ENCODE measurements at places on chromosomes 4 and X. TPM values are rescaled to one million over a fixed set of nuclear protein-coding genes. Genes with fewer than 3 reads are reported as not detected.

DNA sequence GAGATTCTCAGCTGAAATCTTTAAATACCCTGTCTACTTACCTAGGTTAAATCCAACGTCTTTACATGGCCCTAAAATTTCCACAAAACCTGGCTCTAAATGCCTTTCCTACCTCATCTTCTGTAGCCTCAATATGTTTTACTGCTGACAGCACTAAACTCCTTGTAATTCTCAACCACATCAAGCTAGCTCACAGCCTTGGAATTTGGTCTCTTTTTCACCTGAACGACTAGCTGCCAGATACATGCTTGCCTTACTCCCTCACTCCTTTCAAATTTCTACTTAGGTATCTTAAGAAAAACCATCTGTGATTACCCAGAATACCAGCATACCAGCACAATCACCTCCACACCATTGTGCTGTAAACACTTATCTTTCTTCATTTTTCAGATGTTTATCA, 635.6 kb upstream of the PCDH10 start:
- DNase-seq: no peak

GRCh38 chr4:2898001-2898400, 54.4 kb downstream of the ADD1 start:
- DNase-seq: no peak

GRCh38 chrX:11499076-11500044, 166.4 kb downstream of the ARHGAP6 start:
- DNase-seq: no peak

DNA sequence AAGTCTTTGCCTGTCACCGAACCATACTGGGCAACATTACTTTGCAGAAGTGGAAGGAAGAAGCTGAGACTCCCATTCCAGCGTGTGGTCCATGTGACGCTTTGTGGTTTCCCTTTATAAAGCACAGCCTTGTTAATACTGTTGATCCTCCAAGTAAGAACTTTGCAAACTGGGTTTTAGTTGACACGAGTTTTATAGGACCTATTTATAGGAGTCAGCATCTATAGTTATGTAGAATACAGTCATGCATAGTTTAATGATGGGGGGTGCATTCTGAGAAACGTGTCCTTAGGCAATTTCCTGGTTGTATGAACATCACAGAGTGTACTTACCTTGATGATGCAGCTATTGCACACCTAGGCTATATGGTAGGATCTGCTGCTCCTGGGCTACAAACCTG, 1879.4 kb upstream of the TENM3 start:
- no peak for DNase-seq

DNA sequence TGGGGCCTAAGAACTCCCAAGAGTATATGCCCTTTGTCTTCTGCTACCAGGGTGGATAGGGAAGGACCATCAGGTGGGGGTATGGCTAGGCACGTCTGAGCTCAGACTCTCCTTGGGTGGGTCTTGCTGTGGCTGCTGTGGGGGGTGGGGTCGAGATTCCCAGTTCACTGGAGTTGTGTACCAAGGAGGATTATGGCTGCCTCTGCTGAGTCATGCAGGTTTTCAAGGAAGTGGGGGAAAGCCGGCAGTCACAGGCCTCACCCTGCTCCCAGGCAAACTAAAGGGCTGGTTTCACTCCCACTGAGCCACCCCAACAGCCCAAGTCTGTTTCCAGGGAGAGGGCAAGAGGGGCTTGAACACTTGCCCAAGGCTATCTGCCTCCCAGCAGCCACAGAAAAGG, 249.7 kb downstream of the NR3C2 start:
- DNase-seq: no peak

HDAC8 gene
- 25.5 TPM for total RNA-seq

GRCh38 chr4:159008671-159009070, 94.2 kb upstream of the RAPGEF2 start:
- no peak for DNase-seq

DNA sequence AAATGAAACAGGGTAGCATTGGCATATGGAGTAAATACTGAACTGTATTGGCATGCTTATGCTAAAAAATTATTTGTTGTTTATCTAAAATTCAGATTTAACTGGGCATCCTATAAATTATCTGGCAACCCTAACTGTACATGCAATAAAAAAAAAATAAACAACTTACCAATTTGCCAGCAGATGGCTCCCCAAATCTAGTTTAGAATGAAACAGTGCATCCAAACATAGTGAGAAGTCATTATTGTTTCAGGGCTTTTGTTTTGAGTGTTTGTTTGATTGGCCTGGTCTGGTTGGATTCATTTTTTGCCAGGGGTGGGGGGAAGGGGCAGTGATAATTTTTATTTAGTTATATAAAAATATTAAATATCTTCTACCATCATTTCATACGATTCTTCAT, 12.8 kb upstream of the NSUN7 start:
- DNase-seq: no peak

DNA sequence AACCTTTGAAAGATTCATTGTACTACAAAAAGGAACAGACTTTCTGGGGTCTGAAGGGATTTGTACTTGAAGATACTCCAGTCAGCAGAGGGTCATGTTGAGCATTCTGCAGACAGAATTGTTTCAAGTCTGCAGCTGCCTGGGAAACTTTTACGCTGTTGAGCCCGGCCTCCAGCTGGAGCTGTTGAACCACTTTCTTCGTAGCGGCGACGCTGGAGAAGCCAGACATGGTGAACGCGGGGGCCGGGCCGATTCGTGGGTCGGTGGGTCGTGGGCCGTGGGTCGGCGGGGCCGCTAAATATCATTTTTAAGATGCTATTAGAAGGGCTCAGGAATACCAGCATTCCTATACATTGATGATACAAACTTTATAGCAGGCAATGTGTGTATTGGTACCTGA, 12.0 kb upstream of the RTL9 start:
- DNase-seq: no peak

STPG2 gene
- not detected for total RNA-seq

DNA sequence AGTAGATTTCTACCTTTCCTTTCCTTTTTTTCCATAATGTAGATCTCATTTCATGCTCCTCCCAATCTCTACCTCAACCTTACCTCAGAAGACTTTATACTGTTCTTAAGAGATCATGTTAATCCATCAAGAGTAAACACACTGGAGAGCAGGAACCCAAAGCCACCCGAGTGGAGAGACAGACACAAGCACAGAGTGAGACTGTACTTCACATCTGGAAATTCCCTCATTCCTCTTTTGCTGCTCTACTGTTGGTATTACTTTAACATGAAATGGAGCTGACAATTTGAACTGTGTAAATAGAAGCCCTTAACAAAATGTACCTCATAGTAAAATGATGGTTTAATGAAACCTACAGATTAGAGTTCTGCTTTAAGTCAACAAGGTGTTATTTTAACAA, 105.7 kb upstream of the RASGEF1B start:
- no peak for DNase-seq

GRCh38 chr4:138439143-138439581, 197.0 kb upstream of the SLC7A11 start:
- DNase-seq: no peak

GRCh38 chr4:9877123-9877522, 95.7 kb downstream of the DRD5 start:
- no peak for DNase-seq

DNA sequence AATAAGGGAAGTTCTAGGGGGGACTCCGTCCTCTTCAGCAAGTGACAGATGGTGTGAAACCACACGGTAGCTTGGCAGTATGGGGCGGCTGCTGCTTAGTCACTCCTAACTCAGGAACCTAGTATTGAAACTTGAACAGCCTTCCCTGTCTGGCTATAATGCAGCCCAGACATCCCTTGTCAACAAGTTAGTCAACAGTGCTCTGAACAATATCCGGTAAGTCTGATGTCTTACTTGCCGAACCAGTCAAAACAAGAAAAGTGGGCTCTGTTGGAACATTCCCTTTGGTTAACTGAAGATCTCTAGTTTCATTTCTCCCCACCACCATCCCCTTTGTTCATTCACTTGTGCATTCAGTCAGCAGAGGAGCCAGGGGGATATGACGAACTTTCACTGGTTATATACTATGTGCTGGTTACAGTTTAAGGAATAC, 18.7 kb upstream of the CXCL13 start:
- no peak for DNase-seq

- DNase-seq: no peak
Measured at GRCh38 chr4:7073526-7074390, 5.9 kb upstream of the GRPEL1 start.

GRCh38 chrX:113906168-113906567, 677.7 kb upstream of the HTR2C start:
- DNase-seq: no peak

GRCh38 chrX:155959018-155959587, 38.4 kb upstream of the IL9R start:
- DNase-seq: no peak
